HT-29 (cell line): ENCODE measurements at places on chromosomes 5 and 9. TPM values are rescaled to one million over a fixed set of nuclear protein-coding genes. Genes with fewer than 3 reads are reported as not detected.

The TAF11L14 gene
- not detected in 2 replicates for total RNA-seq

The PRDM12 gene
- total RNA-seq, result not detected in 2 replicates

The KCNN2 gene
- not detected in 2 replicates for total RNA-seq

The LMAN2 gene
- total RNA-seq, result 234 and 262 TPM in 2 replicates

The PDE6A gene
- total RNA-seq, result not detected in 2 replicates

The GBGT1 gene
- total RNA-seq, result not detected in 2 replicates

The HMGCR gene
- total RNA-seq, result 56.4 and 59.7 TPM in 2 replicates

The WNT8A gene
- total RNA-seq, result not detected in 2 replicates

The FCN2 gene
- total RNA-seq, result not detected in 2 replicates

The P4HA2 gene
- 20.4 and 20.5 TPM in 2 replicates for total RNA-seq

The CTSV gene
- 8.3 and 9.6 TPM in 2 replicates for total RNA-seq

The AFAP1L1 gene
- total RNA-seq, result 0.05 TPM in 1 of 2 replicates, not detected in the other

The GLRA1 gene
- not detected in 2 replicates for total RNA-seq

The STKLD1 gene
- total RNA-seq, result not detected in 2 replicates

The ZDHHC11 gene
- total RNA-seq, result 23.2 and 43.4 TPM in 2 replicates

The QRFP gene
- total RNA-seq, result not detected in 2 replicates

The FAM151B gene
- 1.5 and 1.6 TPM in 2 replicates for total RNA-seq

The CDC14B gene
- total RNA-seq, result 7.9 and 11.7 TPM in 2 replicates

The NDUFS4 gene
- total RNA-seq, result 62.4 and 68.0 TPM in 2 replicates

The PCDHGC5 gene
- total RNA-seq, result 0.61 TPM in 1 of 2 replicates, not detected in the other

The ACSL6 gene
- total RNA-seq, result not detected in 2 replicates

The TLX3 gene
- not detected in 2 replicates for total RNA-seq

The CCNI2 gene
- total RNA-seq, result 7.3 and 8.8 TPM in 2 replicates

The ADAMTSL1 gene
- total RNA-seq, result not detected in 2 replicates

The FNIP1 gene
- 20.8 and 22.1 TPM in 2 replicates for total RNA-seq

The TMEM250 gene
- 93.4 and 109 TPM in 2 replicates for total RNA-seq

The PGM5 gene
- total RNA-seq, result 0.08 and 0.73 TPM in 2 replicates

The HTR4 gene
- 0.15 TPM in 1 of 2 replicates, not detected in the other for total RNA-seq

The OBP2B gene
- total RNA-seq, result not detected in 2 replicates

The ENHO gene
- total RNA-seq, result 0.94 and 1.4 TPM in 2 replicates

The ZFP2 gene
- total RNA-seq, result not detected in 2 replicates

The PITX1 gene
- total RNA-seq, result 41.8 and 49.8 TPM in 2 replicates
